ENCODE measurements at places on chromosomes 11 and 22. TPM values are rescaled to one million over a fixed set of nuclear protein-coding genes. Genes with fewer than 3 reads are reported as not detected.

KCNQ1OT1 gene
- 0.53 TPM for total RNA-seq

CBX7 gene
- 1.8 TPM for total RNA-seq

ZNHIT2 gene
- 11.1 TPM for total RNA-seq

LPXN gene
- 1.7 TPM for total RNA-seq

HTR3A gene
- total RNA-seq: 0.26 TPM

SPTBN2 gene
- total RNA-seq: 67.3 TPM

CCDC188 gene
- total RNA-seq: not detected

MAPK8IP1 gene
- total RNA-seq: 0.90 TPM

RAG1 gene
- 1.3 TPM for total RNA-seq

NRXN2 gene
- total RNA-seq: not detected

All from bronchial epithelial cell (primary cell).